SW480 (cell line): ENCODE measurements at places on chromosomes 2 and 18.

DNA sequence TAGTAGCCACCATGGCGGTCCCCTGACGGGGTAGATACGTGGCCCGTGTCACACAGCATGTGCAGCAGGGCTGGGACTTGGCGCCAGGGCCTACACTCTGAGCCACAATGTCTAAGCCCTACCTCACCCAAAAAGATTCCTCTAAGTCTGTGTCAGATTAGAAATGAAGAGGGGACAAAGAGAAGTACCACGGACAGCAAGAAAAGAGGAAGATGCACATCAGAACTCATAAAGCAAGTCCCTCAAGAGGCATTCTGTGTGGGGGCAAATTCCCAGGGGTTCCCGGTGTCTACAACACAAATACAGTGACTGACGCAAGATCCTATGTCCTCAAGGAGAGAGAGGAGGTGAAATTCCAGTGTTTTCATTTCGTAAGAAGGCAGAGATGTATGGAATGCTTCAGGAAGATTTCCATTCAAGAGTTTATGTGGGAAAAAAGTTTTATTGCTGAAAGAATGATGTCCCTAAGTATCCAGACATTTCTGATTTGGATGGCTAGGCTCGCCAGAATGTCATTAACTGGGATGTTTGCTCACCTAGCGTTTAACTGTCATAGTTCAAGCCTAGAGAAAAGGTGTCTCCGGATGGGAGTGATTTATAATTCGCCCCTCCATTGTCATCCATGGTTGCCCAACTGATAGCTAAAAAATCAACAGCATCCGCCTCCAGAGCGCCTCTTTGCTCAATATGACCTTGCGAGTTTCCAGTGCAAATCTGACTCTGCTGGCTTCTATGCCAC is 75.6 kb upstream of the CHMP1B start:
- DNase-seq = no peak

DNA sequence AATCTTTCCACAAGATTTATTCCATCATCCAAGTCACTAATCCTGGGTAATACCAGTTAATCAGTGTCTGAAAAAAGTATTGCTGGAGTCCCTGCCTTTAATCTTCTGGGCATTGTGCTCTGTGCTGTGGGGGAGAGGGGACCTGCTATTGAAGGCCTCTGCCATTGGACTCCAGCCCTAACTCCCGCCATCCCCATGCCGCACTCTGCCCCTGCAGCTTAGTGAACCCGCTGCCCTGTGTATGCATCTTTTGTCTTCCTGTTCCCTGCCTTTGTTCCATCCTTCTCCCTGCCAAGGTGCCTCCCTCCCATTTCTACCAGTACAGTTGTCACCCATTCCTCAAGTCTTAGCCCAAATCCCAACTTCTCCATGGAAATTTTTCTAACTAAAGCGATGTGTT is 113.8 kb upstream of the EPAS1 start:
- DNase-seq = no peak

DNA sequence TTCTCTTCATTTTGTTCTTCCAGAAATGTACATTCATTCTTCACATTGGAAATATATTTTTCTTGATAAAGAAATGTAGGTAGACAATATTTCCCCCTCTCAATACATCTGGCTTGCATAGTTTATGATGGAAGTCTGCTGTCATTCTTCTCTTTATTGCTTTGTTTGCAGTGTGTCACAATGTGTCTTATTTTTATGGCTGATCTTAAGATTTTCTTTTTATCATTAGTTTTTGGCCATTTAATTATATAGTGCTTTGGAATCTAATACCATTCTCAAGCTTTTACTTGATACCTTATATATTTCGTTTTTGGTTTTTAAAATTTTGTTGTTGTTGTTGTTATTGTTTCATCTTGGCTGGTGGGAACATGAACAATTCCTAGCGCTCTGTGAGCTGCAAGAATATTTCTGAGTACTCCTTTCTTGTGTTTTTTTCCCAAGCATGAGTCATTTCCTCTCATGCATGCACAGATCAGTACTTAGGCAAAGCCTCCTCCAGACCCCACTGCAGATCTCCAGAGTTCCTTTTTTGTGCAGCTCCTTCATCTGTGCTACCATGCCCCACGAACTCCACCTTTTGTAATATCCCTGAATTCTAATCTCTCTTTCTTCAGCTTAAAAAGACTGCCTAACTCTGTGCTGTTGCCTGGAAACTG is 13.7 kb upstream of the MMADHC start:
- DNase-seq = no peak

DNA sequence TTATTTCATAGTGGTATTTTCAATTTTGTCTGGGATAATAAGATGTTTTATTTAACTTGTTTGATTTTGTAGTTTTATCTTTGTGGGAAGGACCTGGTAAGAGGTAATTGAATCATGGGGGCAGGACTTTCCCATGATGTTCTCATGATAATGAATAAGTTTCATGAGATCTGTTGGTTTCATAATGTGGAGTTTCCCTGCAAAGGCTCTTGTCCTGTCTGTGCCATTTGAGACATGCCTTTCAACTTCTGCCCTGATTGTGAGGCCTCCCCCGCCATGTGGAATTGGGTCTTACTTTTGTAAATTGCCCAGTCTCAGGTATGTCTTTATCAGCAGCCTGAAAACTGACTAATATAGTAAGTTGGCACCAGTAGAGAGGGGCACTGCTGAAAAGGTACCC is 77.8 kb upstream of the ARHGAP15 start:
- DNase-seq = no peak

DNA sequence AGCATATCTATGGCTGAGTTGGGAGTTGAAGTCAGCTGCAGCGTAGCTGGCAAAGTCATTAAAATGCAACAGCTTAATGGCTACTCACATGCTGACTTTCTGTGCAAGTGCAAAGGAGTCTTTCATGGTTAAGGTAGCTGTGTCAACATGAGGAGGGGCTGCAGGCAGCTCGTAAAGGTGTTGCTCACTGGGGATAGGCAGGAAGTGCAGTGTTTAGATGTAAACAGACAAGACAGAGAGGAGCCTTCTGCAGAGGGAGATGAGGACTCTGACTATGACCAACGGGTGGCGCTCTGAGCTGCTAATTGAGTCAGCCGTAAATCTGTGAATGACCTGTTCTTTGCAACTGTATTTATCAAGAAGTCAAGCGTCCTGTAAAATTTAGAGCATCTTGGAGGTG is 22.3 kb upstream of the CAVIN2 start:
- DNase-seq = no peak

- peak; percentile 6 for DNase-seq
These were observed 39.5 kb upstream of the TACR1 start for GRCh38 chr2:75238670-75239330.

DNA sequence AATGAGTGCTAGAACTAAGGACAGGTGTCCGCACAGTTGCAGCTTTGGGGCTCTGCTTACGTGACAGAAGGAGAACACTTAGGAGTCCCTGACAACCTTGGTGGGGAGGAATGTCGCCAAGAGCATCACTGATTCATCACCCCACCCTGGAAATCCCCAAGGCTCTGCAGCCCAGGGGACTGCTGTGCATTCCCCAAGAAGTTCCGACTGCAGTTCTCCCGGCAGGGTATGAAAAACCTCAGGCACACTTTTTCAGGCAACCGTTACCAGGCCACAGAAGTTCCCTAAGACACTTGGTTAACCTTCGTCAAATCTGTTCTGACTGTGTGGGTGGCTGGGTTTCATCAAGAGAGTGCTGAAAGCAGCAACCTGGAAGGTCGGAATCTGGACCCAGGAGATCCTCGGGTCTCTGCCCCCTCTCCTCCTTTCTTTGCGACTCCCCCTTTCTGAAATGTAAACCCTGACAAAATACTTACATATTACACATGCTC is 192.1 kb upstream of the CXCR4 start:
- no peak for DNase-seq

DNA sequence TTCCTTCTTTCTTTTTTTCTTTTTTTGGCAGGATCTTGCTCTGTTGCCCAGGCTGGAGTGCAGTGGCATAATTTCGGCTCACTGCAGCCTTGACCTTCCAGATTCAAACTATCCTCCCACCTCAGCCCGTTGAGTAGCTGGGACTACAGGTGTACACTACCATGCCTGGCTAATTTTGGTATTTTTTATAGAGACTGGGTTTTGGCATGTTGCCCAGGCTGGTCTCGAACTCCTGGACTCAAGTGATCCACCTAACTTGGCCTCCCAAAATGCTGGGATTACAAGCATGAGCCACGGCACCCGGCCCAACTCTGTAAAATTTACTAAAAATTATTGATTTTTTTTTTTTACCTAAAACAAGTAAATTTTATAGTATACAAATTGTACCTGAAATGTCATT is 360.8 kb downstream of the ALK start:
- DNase-seq = no peak

DNA sequence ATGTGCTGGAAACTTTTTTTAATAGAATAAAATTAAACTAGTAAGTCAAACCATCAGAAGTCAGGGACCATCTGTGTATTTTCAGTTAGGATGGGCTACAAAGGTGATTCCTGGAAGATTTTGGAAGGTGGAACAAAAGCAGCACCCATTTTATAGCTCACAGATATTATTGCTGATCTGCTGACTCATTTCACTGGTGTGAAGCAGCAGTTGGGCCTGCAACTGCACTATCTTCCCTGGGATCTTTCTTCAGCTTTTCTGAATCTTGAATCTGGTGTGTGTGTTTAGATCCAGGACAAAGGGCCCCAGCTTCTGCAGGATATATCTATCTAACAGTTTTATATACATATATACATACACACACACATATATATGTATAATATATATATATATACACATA is 35.6 kb upstream of the BCL11A start:
- DNase-seq = no peak

GRCh38 chr2:120323214-120323613 is 22.7 kb upstream of the INHBB start:
- no peak for DNase-seq

DNA sequence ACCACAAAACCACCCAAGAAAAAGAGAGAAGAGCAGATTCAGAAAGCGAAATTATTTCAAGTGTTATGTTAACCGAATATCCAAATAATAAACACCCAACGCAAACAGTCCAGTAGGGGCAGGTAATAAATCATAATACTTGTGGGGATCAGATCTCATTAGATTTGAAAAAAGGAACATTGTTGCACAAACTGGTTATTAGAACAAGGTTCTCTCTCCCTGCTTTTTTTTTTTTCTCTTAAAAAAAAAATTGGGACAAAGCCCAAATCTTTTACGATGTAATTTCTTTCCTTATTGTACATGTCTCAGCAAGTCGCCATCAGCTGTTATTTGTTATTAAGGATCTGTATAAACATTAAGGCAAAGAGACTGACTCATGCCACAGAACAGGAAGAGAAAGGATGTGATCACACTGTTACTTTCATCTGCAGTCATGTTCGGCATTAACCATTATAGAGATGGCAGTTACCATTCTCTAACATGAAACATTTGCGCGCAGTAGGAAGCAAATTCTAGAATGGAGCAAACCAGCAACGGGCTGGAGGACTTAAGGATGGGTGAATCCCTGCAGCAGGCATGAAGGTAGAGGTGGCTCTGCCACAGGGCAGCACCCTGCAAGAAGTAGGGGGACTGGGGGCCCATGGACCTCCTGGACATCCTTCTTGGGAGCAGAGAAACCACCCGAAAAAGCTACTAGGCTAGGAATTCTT is 42.0 kb downstream of the EPHA4 start:
- peak; percentile 70 for DNase-seq

- no peak for DNase-seq
These were observed 126.5 kb downstream of the GALR1 start for GRCh38 chr18:77376043-77376732.

DNA sequence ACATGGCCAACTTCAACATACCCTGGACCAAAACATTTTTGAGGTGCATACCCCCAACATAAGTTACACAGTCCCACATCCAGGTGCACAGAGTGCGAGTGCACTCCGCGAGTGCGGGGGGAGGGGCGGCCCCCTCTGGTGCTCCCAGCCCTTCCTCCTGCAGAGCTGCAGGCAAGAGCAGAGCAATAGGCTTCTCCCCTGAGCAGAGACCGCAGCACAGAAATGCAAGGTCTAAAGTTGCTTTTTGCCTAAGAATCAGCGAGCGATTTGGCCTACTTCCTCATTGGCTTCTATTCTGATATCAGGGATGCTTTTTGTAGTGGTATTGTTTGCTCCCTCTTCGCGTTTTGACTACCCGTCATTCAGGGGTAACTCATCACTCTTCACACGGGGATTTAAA is 40.6 kb downstream of the BOLA3 start:
- no peak for DNase-seq

DNA sequence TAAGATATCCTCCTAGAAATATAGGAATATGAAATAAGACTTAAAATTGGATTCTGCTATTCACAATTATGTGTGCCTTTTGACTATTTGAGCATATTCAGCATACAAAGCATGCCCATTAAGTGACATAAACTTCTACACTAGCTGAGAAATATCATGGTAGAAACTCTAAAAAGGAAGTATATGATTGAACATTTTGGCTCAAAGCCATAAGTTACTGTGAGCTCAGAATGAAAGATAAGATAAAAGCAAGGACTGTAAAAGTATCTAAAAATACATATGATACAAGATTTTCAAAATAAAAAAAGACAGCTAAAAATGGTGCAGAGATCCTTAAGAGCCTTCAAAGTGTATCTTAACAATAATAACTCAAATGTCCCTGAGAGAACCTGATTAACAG is 340.5 kb upstream of the SLC39A10 start:
- DNase-seq = no peak

- DNase-seq = no peak
These were observed 605.4 kb upstream of the REG3G start for GRCh38 chr2:78420132-78420531.

DNA sequence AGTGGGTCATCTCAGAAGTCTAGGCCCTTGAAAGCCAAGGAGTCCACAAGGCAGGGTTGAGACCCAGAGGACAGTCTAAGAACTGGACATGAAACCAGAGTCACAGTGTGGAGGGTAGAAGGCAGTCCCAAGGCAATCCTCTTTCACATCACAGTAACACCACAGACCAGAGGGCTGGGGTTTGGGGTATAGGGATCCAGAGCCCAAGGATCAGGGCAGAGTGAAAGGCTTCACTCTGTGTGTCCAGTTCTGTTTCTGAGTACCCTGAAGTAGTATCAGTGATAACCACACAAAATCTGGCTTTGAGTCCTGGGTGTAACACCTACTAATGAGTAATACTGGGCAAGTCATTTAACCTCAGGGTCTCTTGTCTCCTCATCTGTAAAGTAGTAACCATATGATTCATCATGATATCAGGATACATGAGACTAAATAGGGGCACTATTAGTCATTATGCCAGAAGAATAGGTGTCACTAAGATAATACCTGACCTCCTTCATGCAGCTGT is 91.0 kb downstream of the ICA1L start:
- DNase-seq = peak; percentile 9

DNA sequence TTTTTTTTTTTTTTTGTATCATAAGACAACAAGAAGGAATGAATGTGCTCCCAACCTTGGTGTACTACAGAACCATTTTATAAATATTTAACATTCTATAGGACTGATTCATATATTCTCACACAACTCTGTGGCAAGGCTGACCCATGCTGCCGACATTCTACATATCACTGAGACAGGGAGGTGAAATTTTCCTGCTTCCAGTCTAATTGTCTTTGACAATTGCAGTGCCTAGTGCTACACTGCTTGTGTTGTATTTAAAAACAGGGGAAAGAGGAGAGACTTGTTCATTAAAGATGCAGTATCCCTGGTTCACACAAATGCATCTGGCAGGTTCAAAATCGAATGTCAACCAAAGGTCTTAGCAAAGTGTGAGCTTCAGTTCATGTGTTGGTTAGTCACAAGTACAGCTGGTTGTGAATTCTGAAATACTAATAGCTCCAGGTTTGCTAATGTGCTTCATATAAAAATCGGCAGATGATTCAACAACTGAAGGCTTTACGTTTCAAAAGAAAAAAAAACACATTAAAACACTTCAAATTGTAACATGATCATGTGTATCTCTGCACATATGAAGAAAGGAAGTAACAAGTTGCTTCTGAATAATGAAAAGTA is 130.8 kb downstream of the FIGN start:
- DNase-seq = no peak
